B cell (primary cell): ENCODE measurements at places on chromosomes 7 and 10. TPM values are rescaled to one million over a fixed set of nuclear protein-coding genes. Genes with fewer than 3 reads are reported as not detected.

ATOH7 gene
- total RNA-seq = not detected in 2 replicates

OGDHL gene
- total RNA-seq = not detected in 2 replicates

DNA sequence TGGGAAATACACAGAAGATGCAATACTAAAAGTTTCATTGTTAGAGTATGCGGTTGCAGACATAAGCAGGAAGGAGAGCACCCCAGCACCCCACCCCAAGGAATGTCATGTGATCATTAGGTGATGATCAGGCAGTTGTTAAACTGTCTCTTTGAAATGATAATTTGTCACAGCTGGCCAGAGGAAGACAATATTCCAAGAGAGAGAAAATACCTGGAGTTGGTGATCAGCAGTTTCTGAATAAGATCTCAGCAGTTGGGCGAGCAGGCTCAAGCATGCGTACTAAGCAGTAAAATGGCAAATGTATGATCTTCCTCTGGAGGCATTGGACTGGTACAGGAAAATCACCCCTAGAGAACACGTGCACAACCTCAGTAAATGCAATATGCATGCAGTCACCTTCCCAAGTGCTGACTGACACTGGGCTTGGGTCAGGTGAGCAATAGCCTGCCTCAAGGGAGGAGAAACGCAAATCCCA, 250.1 kb upstream of the MBL2 start:
- no peaks in the 10 kb centered on the region for H3K36me3 ChIP-seq
- no peaks in the 10 kb centered on the region for H3K4me1 ChIP-seq
- no peak overlapping the region for H3K27ac ChIP-seq
- DNase-seq = no peak
- H3K4me3 ChIP-seq = no peak overlapping the region

GRCh38 chr10:84026821-84027257, 112.5 kb upstream of the GHITM start:
- H3K36me3 ChIP-seq = no peaks in the 10 kb centered on the region
- DNase-seq = no peak
- no peaks in the 10 kb centered on the region for H3K4me1 ChIP-seq
- H3K4me3 ChIP-seq = no peak overlapping the region
- H3K27ac ChIP-seq = no peak overlapping the region
- H3K27me3 ChIP-seq = no peaks in the 10 kb centered on the region

- no peak overlapping the region for H3K4me3 ChIP-seq
- DNase-seq = no peak
- H3K36me3 ChIP-seq = no peaks in the 10 kb centered on the region
Measured at GRCh38 chr7:80819503-80819902, 99.3 kb downstream of the SEMA3C start.

DNA sequence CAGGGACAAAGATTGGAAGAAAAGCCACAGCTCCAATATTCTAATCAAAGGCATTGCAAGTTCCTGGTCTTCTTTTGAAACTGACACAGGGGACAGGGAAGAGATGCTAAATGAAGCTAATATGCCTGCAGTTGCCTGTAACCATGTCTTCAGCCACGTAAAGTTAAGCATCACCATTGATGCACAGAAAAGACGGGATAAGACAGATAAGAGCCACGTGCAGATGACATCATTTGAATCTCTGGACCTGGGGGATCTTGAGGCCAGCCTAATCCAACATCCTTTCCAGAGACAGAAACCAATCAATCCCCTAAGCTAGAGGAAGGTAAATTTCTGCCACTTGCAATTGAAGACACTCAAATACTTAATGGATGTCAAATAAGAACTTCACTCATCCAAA, 93.4 kb downstream of the PIP4K2A start:
- H3K27ac ChIP-seq = peak overlapping the region; percentile 30
- H3K27me3 ChIP-seq = no peaks in the 10 kb centered on the region
- DNase-seq = no peak
- peaks cover 54% of the 10 kb centered on the region for H3K4me1 ChIP-seq
- no peaks in the 10 kb centered on the region for H3K36me3 ChIP-seq
- H3K4me3 ChIP-seq = no peak overlapping the region
